Stimulated activated CD4-positive, alpha-beta T cell treated with anti-CD3 and anti-CD28 coated beads, Interleukin-1b, Interleukin-23, amount 100 ng/mL, for 1 hour (primary cell): ENCODE measurements at places on chromosomes 1 and 21.

- no peak for DNase-seq
These were observed 12.4 kb downstream of the RUNX1 start for GRCh38 chr21:35036465-35037383.

DNA sequence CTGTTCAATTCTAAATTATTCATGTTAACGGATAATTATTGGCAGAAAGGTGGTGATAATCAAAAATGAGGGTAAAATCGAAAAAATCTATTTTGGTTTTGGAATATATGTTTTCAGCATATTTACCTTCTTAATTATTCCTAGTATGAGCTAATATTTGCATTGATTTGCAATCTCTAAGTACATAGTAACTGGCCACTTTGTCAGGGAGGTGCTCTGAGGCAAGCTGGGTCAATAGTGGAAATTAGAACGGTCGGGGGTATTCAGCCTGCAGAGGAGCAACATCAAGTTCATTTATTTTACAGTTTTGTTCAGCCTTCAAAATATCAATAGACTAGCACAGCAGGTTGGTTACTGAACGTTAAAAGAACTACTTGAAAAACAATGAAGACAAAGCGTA lies 1.8 kb downstream of the OTUD7B start:
- no peak for DNase-seq

GRCh38 chr21:32003411-32003810 lies 130.6 kb downstream of the HUNK start:
- DNase-seq, result no peak

DNA sequence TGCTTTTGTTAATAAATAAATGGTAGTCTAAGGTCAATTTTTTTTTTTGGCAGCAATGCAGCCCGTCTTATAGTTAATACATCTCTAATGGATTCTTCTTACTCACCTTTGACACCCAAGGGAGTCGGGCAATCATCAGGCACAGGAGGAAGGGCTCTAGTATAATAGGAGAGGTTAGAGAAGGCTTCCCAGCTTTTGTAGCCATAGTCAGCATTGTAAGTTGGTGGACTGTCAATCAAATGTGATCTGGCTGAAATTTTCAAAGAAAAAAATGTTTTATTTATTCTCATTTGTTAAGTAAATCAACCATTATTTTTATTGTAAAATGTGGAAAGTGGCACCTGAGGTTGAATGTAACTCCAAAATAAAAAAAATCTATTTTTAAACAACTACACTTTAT lies 2.1 kb downstream of the PTGS2 start:
- no peak for DNase-seq
